ENCODE measurements at places on chromosomes 2 and 18.

GRCh38 chr2:2523461-2524347, 192.6 kb upstream of the MYT1L start:
- DNase-seq = no peak

GRCh38 chr18:77008576-77009315, 123.8 kb downstream of the MBP start:
- DNase-seq = no peak

- no peak for DNase-seq
These were observed 259.6 kb downstream of the NUP35 start for GRCh38 chr2:183383854-183384253.

DNA sequence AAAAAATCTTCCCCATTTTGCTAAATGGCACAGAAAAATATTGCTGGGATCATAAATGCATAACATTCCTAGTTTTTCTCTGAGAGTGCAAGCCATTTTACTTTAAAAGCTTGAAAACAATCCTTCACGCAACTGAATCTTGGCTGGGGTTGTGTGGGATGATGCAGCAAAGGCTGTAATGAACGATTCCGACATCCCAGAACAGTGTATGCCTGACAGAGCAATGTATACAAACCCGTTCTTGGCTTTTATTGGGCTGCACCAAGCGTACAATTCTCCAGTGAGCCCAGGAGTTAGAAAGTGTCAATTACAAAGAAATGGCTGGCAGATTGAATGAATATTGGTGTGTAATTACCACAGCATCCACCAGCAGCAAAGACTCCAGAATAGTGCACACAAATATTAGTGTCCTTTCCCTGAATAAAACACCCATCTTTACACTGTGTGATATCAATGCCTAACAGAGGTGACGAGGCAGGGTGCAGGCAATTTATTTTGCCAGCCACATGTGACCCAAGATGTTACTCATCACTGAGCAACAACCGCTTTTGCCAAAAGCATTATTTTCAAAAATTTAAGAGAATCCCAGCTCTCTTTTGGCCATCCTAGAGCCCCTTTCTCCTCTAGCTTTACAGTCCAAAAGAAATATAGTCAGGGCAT, 578.6 kb upstream of the CHAC2 start:
- DNase-seq = no peak

DNA sequence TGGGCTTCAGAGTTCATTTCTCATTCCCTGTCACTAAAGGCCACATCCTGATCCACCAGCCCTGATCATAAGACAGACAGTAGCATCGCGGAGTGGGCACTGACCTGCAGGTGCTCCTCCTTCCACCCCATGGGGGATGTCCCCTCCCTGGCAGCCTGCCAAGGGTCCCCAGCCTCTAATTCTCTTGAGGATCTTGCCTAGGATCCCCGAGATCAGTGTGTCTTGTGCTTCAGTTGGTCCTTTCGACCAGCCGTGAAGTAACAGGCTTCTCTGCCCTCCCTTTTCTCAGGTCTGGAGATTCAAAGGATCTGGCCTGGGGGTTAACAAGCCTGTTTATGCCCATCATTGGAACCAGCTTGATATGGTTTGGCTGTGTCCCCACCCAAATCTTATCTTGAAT, 74.5 kb downstream of the ALPK2 start:
- no peak for DNase-seq

- no peak for DNase-seq
These were observed 30.5 kb upstream of the DNAJC10 start for GRCh38 chr2:182685559-182685958.

DNA sequence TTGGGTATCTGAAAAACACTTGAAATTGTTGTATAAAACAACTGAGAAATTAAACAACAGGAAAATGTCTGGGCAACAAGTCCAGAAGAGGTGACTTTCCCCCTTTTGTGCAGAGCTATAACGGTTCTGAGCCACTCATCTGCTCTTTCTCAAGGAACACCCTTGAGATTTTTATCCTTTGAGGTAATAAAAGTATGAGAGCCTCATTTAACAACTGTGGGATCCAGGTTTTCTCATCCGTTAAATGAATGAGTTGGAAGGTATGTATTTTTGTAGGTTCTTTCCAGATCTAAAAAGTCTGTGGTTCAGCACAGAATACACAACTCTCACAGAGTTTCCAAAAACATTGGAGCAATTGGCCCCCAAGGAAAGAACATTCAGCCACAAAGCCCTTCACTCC, 93.0 kb downstream of the ANKRD44 start:
- no peak for DNase-seq

DNA sequence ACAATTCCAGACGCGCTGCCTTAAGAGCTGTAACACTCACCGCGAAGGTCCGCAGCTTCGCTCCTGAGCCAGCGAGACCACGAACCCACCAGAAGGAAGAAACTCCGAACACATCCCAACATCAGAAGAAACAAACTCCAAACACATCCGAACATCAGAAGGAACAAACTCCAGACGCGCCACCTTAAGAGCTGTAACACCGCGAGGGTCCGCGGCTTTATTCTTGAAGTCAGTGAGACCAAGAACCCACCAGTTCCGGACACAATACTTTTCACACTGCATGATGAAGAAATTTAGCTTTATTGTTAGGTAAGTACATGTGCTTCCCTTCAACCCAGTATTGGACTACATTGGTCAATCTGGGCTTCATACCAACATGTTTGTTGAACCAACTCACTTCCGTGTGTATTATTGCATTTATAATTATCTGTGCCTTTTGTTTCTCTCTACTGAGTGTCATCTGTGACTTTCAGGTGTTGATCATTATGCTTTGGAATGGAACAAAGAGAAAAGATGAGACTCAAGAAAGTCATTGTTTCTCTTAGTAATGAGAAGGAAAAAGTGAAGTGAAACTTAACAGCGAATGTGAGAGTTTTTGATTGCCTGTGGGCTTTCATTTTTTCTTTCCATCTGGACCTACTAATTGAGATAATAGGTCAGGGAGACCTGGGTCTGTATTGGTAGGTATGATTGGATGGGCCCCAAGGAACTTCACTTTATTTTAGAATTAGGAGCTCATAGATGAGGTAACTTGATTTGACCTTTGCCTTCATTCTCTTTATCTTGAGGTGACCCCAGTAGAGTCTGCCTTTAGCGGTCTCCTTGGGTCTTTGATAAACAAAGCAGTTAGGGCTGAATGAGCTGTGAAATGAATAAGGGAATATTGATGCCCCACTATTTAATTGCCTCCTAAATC, 76.1 kb upstream of the CAVIN2 start:
- DNase-seq = no peak
